ENCODE measurements at places on chromosomes 7 and 10. TPM values are rescaled to one million over a fixed set of nuclear protein-coding genes. Genes with fewer than 3 reads are reported as not detected.

GRCh38 chr7:148715027-148715426 is 16.3 kb downstream of the CUL1 start:
- no peak overlapping the region for H3K4me3 ChIP-seq
- no peak for DNase-seq
- H3K27ac ChIP-seq = no peak overlapping the region
- no peaks in the 10 kb centered on the region for H3K27me3 ChIP-seq
- peaks cover 18% of the 10 kb centered on the region for H3K4me1 ChIP-seq
- H3K36me3 ChIP-seq = no peaks in the 10 kb centered on the region

DNA sequence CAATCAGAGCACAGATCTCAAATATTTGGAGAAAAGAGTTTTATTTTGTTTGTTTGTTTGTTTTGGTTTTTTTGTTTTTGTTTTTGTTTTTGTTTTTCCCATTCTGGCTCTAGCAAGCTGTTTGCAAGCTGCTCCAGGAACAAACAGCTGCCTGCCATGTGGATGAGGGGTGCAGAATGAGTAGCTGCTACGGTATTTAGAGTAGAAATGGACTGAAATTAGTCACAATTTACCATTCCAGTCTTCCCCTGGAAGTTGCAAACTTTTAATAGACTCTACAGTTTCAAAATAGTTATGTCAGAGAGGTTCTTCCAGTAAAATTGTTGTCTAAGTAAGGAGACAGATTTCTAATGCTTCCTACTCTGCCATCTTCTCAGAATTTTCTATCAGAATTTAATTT is 27.1 kb upstream of the TAS2R16 start:
- H3K4me1 ChIP-seq = no peaks in the 10 kb centered on the region
- H3K36me3 ChIP-seq = no peaks in the 10 kb centered on the region
- no peak for DNase-seq
- H3K27ac ChIP-seq = no peak overlapping the region
- no peak overlapping the region for H3K4me3 ChIP-seq
- H3K27me3 ChIP-seq = no peaks in the 10 kb centered on the region

DNA sequence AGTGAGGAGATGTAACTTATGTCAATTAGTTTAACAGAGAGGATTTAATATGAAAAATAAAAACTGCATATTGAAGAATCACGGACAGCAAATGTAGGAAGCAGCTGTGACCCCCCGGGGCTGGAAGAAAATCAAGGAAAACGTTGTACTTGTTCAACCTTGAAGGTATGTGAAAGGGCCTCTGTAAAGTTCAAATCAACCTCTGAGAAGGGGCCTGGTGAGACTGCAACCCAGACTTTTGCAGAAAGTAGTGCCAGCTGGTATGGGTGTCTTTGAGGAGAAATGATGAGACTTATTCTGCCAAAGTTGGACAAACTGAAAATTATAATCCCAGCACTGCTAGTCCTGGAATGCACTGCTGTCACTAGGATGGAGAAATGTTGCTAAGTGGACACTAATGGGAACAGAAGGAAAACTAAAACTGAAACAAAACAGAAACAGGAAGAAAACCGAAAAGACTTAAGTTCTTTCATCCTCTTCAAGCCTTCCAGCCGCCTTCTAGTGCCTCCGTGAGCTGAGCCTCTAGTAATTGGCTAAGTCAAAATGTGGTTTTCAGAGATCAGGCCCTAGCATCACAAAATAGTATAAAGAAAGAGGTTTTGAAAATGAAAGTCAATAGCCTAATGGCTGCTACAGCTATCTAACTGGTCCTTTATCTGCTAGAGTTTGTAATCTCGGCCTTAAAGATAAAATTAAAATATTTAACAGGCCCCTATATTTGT is 253.7 kb upstream of the SORCS1 start:
- no peak overlapping the region for H3K27ac ChIP-seq
- no peak for DNase-seq
- no peak overlapping the region for H3K4me3 ChIP-seq
- no peaks in the 10 kb centered on the region for H3K4me1 ChIP-seq
- no peaks in the 10 kb centered on the region for H3K36me3 ChIP-seq

DNA sequence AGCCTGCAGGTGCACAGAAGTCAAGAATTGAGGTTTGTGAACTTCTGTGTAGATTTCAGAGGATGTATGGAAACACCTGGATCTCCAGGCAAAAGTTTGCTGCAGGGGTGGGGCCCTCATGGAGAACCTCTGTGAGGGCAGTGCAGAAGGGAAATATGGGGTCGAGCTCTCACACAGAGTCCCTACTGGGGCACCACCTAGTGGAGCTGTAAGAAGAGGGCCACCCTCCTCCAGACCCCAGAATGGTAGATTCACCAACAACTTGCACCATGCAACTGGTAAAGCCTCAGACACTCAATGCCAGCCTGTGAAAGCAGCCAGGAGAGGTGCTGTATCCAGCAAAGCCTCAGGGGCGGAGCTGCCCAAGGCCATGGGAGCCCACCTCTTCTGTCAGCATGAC is 205.8 kb downstream of the CCSER2 start:
- DNase-seq = no peak
- no peak overlapping the region for H3K4me3 ChIP-seq
- H3K4me1 ChIP-seq = no peaks in the 10 kb centered on the region
- H3K27ac ChIP-seq = no peak overlapping the region

The EMX2 gene
- 4.9 TPM for total RNA-seq

The FOXK1 gene
- total RNA-seq = 50.8 TPM

The TMEM130 gene
- total RNA-seq = not detected
